Stimulated activated CD8-positive, alpha-beta memory T cell treated with anti-CD3 and anti-CD28 coated beads, Interleukin-15, amount 100 ng/mL, for 24 hours (primary cell): ENCODE measurements at places on chromosomes 5 and 9.

GRCh38 chr5:136258463-136258862 lies 65.5 kb upstream of the SMIM32 start:
- DNase-seq, result no peak

GRCh38 chr5:8446179-8446578 lies 577.2 kb downstream of the MTRR start:
- no peak for DNase-seq

DNA sequence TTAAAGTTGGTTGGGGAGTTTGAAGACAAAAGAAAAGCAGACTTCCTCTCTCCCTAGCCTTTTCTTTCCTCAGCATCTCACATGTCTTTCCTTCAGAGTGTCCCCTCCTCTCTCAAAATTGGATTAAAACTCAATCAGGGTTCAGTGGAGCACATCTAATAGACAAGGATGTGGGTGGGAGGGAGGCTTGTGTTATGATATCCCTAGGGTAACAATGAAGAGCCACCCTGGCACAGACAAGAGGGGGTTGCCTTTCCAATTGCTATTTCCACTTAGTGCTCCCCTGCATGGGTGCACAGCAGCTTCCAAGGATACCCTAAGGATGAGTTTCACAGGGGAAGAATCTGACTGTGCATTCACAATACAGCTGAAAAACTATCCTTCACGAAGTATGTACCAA lies 585.2 kb upstream of the C9orf72 start:
- DNase-seq, result no peak

GRCh38 chr9:126522612-126523356 lies 90.9 kb upstream of the LMX1B start:
- DNase-seq, result no peak

- DNase-seq, result no peak
Observed at GRCh38 chr5:773517-774264, 10.8 kb downstream of the ZDHHC11B start.

- no peak for DNase-seq
Observed at GRCh38 chr5:17429353-17429752, 68.7 kb upstream of the TAF11L2 start.
